Activated CD4-positive, alpha-beta memory T cell treated with anti-CD3 and anti-CD28 coated beads, Interleukin-2, amount 10 ng/mL, durations not matched to agents 7 days and 5 days (primary cell): ENCODE measurements at places on chromosomes 1 and 21. TPM values are rescaled to one million over a fixed set of nuclear protein-coding genes. Genes with fewer than 3 reads are reported as not detected.

GRCh38 chr1:117846674-117847425, 82.6 kb downstream of the GDAP2 start:
- DNase-seq, result no peak

DNA sequence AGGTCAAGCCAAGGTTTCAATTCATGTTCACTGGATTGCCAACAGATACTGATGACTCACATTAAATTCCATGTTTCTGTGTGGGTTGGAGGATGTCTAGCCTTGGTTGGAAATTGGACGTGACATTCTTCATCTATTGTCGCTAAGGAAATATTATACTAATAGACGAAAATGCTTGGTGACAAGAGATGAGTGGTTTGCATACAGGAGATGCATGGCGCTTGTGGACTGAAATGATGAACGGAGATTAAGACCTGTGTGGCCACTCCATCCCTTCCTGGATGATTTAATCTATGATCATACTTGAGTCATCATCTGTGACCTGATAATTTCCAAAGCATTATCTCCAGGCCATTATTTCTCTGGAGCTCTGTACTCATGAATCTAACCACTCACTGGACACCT, 97.0 kb upstream of the CD34 start:
- no peak for DNase-seq

GRCh38 chr1:60345049-60345448, 271.5 kb upstream of the C1orf87 start:
- DNase-seq, result no peak

GRCh38 chr1:211237579-211237978, 21.6 kb upstream of the RCOR3 start:
- DNase-seq, result no peak

DNA sequence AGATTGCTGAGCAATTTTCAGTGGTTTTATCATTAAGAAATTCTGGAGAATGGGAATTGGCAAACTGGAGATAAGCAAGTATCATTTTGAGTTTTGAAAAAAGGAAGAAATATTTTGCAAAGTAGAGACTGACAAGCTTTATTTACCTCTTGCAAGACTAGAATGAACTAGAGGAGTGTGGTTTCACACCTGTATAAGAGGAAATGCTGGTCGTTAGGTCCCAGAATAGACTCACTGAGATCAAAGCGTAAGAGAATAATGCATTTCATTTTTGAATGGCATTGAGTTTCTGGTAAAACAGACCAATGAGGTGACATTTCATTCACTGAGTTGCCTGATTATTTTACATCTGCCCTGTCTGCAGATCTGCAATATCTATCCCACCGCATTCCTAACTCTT, 308.1 kb downstream of the ADGRL2 start:
- no peak for DNase-seq

The CHI3L2 gene
- total RNA-seq, result 9.0 TPM

GRCh38 chr1:49686107-49686506, 337.6 kb downstream of the AGBL4 start:
- DNase-seq, result no peak

GRCh38 chr21:36700971-36701755, 2.2 kb downstream of the SIM2 start:
- no peak for DNase-seq

The FCGR2B gene
- 0.18 TPM for total RNA-seq

GRCh38 chr1:20480243-20480944, 5.6 kb downstream of the CAMK2N1 start:
- no peak for DNase-seq

The FYB2 gene
- total RNA-seq, result not detected

The PRKCZ gene
- 8.0 TPM for total RNA-seq

DNA sequence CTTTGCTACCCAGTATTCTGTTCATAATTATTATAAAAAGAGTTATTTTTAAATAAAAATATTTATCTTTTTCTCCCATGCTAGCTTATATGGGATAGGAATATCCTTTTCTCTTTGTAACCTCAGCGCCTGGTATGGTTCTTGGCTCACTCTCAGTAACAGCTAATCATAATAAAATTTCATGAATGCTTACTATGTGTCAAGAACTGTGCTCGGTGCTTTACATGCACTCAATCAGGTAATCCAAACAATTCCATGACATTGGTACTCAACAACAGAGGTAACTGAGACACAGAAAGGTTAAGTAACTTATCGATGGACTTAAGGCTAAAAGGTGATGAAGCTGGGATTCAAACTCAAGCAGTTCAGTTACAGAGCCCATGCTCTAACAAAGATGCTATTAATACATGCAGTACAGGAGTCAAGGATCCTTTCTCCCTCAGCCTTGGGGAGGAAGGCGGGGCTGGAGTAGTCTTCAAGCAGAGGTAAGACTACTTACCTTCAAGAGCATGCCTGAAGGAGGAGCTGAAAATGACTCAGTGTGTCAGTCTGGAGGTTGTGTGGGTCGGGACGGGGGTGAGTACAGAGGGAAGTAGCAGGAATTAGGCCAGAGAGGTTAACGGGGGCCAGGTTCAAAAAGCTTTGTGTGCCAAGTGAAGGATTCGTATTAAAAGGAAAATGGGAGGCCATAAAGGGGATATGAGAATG, 73.4 kb downstream of the PLPPR5 start:
- no peak for DNase-seq

The SPATA21 gene
- 0.05 TPM for total RNA-seq

DNA sequence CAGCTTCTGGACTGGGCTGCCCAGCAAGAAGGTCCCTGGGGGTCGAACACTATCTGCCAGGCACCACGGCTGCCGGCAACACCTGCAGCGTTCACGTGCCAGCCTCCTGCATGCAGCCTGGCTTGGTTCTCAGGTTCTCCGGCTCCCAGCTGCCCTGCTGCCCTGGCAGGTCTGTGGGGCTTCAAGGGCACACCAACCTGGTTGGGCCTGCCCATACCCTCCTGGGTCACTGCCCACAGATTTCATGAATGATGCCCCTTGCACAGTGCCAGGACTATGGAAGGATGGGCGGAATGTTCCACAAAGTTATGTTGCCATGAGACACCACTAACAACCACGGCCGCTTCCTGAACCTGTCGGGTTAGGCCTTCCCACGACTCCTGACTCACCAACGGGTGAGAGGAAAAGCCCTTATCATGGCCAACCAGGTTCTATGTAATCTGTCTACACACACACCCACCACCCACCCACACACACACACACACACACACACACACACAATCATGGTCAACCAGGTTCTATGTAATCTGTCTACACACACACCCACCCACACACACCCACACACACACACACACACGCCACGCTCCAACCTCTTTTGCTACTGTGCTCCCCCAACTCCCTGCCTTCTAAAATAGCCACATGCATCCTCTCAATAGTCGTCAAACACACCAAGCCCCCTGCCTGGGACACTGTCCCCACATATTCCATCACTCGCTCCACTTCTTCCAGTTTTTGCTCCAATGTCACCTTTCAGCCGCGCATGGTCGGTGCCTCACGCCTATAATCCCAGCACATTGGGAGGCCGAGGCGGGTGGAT, 32.2 kb downstream of the HSPG2 start:
- no peak for DNase-seq

DNA sequence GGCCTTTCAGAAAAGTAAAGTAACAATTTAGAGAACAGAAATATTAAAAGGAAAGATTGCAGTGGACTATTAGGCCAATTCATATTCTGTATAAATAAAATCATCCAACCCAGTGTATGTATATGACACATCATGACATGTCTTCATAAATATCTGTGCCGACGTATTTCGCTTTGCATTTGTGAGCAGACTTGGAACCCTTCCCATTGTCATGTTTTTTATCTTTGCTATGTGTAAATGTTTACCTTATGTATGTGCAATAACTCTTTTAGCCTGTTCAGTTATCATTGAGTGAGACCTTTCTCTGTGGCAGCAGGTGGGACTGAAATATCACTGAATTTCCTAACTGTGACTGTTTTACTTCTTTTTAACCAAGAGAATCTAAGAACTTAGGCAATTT, 58.0 kb upstream of the FAM3B start:
- no peak for DNase-seq

- DNase-seq, result no peak
These were observed 13.9 kb upstream of the PRKCZ start for GRCh38 chr1:2036287-2036686.

DNA sequence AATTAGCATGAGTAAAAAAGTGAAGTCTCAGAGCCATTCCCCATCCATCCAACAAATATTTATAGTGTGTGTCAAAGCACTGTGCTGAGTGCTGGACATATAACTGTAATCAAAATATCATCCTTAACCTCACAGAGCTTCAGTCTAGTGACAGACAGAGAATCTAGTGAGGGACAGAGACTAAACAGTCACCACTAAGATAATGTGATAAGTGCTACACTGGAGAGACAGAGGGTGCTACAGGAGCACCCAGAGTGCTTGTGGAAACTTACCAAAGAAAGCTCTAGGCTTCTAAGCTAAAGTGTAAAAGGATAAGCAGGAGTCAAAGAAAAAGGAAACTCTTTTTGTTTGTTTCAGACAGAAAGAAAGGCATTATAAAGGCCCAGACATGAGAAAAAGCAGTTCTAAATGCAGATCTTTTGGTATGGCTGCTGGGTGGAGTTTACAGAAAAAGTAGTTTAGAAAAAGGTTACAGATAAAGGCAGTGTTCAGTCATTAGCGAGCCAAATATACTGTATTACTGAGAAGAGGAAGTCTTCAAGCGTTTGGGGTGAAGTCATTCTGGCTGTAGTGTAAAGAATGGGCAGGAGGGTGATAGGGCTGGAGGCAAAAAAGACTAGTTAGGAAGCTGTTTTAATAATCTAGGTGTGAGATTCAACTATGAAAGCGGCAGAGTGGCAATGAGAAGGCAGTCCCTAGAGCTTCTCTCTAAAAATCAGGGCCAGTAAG, 83.8 kb downstream of the SCMH1 start:
- DNase-seq, result no peak

GRCh38 chr21:33684923-33685560, 42.7 kb downstream of the ITSN1 start:
- DNase-seq, result no peak

DNA sequence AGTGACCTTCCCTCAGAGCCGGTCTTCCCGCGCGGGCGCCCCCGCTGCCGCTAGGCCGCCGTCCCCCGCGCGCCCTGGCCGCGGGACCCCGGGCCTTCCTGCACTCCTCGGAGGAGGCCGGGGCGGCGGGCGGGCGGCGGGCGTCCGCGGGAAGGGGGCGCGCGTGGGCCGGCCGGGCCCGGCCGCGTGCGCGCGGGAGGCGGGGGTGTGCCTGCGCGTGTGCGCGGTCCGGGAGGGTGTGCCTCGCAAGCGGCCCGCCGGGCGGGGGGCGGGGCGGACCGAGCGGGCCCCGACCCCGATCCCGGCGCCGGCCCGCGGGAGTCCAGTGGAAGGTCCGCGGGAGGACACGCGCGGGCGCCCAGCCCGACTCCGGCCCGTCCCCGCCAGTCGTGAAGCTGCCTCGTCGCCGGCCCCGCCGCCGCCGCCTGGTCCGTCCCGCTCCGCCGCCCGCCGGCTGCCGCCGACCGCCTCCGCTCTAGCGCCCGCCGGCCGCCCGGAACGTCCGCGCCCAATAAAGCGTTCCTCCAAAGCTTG, 438 bp downstream of the MRPS6 start:
- DNase-seq, result peak; percentile 51

GRCh38 chr21:36384885-36385232, 333 bp upstream of the CHAF1B start:
- DNase-seq, result no peak

GRCh38 chr1:25073640-25074270, 143.7 kb upstream of the RUNX3 start:
- no peak for DNase-seq

GRCh38 chr1:203776636-203777035, 11.7 kb downstream of the LAX1 start:
- no peak for DNase-seq

The KANK4 gene
- not detected for total RNA-seq

DNA sequence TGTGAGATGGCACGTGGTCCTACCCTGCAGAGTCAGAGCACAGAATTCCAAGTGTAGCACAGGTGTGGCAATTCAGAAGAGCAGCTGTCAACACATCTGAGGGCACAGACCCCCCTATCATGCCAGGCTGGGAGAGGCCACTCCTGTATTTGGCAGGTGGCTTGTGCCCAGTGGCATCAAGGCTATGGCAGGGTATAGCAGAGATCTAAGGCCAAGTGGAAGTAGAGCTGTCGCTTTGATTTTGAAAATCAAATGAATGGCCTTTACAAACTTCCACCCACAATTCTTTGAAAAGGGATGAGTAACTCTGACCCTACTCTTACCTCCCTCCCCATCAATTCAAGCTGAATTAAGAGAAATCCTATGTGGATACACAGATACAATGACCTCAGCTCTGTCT, 13.4 kb downstream of the C1orf116 start:
- DNase-seq, result no peak

- no peak for DNase-seq
These were observed 15.0 kb downstream of the CRNN start for GRCh38 chr1:152398812-152399698.

- DNase-seq, result no peak
These were observed 48.1 kb upstream of the ENAH start for GRCh38 chr1:225700889-225701465.
